Stimulated activated CD8-positive, alpha-beta memory T cell treated with anti-CD3 and anti-CD28 coated beads, Interleukin-4, amount 100 ng/mL, for 24 hours (primary cell): ENCODE measurements at places on chromosomes 5 and 9.

DNA sequence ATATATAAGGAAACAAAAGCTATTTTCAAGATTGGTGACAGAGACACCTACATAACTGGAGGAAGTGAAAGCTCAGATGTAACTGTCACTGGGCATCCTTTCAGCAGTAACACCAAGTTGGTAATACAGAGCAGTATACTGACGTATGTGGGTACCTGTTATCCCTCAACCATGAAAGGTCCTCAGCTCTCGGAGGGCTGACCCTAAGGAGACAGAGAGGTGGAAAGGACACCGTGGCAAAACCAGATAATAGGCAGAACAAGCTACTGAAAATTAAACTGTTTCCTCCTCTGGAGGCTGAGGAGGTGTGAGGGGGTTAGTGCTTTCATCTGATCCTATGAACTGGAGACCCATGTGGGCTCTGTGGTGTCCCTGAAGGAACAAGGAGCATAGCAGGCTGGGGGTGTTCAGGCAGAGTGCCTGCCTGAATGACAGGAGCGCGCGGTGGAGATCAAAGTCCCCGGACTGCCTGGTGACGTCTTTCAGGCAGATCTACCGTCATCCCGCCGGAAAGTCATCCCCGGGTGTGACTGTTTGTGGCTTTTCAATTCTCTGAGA lies 130.2 kb upstream of the FSTL4 start:
- DNase-seq: no peak

DNA sequence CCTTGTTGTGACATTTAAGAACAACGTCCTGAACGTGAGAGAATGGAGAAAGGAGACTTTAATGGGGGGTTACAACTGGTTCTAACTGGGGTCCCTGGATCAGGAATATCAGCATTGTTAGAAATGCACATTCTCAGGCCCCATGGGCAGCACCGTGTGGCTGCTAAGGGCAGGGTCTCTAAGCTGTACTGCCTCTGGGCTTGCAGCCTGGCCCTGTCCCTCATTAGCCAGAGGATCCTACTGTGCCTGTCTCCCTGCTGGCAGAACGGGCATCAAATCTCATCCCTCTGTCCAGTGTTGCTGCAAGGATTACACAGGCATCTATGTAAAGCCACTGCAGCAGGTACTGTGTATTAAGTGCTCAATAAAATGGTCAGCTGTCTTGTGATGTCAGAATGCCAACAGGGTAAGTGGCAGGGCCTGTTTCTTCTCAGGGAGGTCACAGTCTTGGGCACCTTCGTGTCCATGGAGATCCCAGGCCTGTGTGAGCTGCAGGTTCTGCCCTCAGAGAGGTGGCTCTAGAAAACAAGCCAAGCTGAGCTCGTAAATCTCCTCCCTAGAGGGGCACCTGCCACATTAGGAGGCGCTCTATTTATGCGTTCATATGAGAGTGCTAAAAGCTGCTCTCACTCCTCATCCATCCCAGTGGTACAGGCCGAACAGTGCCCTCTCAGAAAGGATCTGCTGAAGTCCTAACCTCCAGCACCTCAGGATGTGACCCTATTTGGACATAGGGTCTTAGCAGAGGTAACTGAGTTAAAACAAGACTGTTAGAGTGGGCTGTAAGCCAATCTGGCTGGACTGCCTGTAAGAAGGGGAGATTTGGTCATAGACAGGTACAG lies 210.5 kb downstream of the GADD45G start:
- no peak for DNase-seq

DNA sequence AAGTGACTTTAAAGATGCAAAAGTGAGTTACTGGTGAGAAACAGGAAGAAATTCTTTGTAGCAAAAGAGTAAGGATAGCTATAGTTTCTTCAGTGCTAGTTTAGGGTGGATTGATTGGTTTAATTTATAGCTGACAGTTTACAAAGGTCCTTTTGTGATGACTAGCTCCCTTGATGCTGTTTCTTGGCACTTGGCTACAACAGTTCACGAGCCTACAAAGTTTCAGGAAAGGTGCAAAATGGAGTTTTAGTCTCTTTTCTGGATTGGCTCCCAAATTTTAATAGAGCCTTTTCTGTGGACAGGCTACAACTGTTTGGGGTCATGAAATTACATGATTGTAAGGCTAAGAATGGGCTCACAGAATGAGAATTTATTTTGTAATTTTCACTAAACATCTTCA lies 40.9 kb upstream of the BNIP1 start:
- no peak for DNase-seq

DNA sequence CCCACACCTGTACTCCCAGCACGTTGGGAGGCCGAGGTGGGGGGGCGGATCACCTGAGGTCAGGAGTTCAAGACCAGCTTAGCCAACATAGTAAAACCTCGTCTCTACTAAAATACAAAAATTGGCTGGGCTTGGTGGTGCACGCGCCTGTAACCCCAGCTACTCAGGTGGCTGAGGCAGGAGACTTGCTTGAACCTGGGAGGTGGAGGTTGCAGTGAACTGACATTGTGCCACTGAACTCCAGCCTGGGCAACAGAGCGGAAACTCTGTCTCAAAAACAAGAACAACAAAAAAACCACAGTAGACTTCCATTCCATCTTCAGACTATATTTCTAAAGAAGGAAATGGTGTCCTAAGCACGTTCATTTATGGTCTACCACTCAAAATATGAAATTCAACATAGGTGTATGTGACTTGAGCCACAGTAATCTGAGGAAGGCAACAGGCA lies 14.2 kb upstream of the SERINC5 start:
- DNase-seq: no peak

DNA sequence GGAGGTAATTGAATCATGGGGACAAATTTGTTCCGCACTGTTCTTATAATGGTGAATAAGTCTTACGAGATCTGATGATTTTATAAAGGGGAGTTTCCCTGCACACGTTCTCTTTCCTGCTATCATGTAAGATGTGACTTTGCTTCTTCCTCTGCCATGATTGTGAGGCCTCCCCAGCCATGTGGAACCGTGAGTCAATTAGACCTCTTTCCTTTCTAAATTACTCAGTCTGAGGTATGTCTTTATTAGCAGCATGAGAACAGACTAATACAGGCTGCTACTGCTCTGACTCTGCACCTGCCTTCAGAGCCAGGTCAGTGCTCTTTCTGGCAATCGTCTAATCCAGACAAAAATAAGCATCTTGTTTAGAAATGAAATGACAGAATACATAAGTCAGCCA lies 479.2 kb upstream of the TUSC1 start:
- no peak for DNase-seq

GRCh38 chr9:37751186-37751585 lies 2.4 kb upstream of the TRMT10B start:
- no peak for DNase-seq

- DNase-seq: peak; percentile 3
These were observed 88.6 kb upstream of the RASGRF2 start for GRCh38 chr5:80871541-80871961.

GRCh38 chr5:171659896-171660295 lies 125.7 kb upstream of the SMIM23 start:
- no peak for DNase-seq

DNA sequence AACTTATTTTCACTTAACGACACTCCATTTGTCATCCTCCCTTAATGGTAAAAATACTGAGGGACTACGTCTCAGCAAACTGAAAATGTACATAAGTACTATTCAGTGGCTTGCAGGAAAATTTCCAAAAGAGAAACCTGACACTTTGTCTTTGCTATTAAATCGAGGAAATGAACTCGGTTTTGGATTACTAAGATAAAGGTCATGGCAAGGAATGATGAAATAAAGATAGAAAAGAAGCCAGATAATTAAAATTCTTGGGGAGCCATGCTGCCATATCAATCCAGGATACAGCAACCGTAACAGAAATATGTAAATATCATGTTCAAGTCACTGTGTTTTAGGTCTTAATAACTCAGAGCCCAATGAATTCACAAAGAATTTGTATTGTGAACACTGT lies 647.8 kb downstream of the CDH9 start:
- no peak for DNase-seq
